ENCODE measurements at places on chromosomes 2 and 18.

- DNase-seq: no peak
Measured at GRCh38 chr2:152432206-152432653, 97.3 kb downstream of the FMNL2 start.

DNA sequence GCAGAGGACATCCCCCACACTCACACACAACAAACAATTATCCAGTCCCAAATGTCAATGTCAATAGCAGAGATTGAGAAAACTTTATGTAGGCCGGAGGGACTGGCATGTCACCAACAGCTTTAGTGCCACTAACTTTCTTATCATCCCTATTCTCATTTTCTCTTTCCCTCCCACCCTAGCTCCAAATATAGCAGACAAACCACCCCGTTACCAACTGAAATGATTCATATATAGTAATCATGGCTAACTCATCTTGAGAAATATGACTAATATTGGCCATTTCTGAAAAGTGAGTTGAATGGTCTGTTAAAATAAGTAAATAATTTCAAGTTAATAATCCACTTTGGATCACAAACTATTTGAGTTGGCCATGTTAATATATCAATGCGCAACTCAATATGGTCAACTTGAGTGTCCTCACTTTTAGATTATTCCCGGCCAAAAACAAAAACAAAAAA is 242.1 kb upstream of the RND3 start:
- no peak for DNase-seq

DNA sequence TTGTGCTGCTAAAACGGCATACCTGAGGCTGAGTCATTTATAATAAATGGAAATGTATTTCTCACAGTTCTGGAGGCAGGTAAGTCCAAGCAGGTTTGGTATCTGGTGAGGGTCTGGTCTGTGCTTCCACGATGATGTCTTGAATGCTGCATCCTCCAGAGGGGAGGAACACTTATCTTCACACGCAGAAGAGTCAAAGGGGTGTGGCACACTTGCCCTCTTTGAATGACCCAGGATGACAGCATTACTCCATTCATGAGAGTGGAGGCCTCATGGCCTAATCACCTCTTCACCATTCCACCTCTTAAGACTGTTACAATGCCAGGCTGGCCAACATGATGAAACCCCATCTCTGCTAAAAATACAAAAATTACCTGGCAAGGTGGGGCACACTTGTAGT is 61.0 kb downstream of the NCAPH start:
- DNase-seq: no peak

- no peak for DNase-seq
Measured at GRCh38 chr2:207748993-207749392, 20.7 kb downstream of the FZD5 start.

- no peak for DNase-seq
Measured at GRCh38 chr2:205462681-205463345, 219.5 kb upstream of the NRP2 start.

DNA sequence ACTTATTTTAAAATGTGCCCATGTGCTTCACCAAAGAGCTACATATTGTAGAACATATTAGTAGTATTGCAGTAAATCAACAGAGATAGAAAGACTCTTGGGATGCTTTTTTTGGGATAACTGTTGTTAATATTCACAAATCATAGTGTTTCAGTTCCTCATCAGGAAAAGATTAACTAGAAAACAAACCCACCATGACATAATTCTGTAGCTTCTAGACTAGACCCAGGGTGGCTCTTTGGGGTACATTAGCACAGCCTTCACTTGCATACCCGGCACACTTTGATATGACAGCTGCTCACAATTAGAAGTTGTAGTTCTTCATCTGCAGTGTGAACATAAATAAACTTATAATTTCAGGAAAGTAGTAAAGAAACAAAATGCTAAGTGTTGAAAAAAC is 154.2 kb downstream of the ATP9B start:
- no peak for DNase-seq

- no peak for DNase-seq
Measured at GRCh38 chr2:143916781-143917180, 603.1 kb downstream of the ZEB2 start.

GRCh38 chr2:61288070-61288841 is 126.3 kb downstream of the C2orf74 start:
- no peak for DNase-seq

DNA sequence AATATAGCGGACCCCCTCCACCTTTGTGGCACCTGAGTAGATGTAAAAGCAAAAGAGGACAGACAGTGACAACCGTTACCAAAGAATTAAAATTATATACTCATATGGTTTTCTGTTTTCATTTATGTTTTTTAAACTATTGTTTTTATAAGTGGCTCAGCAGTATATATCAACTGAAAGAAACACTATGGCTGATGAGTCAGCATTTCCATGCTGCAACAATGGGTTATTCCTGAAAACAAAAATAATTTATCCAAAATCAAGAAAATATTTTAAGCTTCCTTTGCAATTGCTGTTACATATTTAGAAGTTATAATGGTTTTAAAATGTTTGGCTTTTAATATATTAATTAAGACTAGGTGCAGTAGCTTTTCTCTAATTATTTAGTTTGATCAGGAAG is 17.7 kb downstream of the MRPS9 start:
- DNase-seq: no peak

DNA sequence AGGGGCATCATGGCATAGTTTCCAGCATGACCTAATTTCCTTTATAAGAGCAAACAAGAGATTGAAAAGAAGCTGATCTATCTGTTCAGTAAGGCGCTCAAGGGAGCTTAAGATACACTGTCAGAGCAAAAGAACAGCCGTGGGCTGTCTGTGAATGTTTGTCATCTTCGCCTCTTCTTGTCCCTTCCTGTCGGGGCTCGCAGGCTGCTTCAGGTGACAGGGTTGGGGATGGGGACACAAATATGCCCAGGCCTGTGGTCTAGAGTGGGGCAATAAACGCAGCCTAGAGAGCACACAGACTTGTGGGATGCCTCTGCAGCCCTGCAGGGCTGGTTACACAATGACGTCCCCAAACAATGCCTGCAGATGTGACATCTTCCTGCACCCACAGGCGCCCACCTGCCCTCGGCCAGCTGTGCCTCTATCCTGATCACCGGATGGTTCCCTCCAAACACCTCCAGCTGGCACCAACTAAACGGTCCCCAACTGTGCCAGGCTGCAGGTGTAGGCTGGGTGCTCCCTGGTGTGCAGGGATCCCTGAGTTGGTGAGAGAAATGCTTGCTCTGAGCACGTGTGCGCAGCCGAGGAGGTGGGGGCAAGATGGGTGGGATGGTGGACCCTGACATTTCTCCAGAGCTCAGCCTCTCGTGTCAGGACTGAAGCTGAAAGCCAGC is 72.8 kb downstream of the EDAR start:
- DNase-seq: no peak

DNA sequence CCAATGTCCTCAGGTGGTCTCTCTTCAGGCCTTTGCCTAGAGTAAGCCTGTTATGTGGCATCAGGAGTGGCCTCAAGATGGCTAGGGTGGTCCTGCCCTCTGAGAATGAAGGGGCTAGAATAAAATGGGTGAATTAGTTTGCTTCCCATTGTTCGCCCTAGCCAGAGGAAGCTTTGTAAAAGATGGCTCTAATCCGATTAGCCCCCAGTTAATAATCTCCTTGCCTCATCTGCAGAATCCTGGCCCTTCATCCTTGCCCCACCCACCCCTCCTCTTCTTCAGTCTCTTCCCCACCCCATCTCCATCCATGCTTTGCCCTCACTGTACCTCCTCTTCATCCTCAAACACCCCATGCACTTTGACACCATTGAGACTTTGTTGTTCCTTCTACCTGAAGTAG is 57.4 kb upstream of the LGALSL start:
- no peak for DNase-seq

GRCh38 chr2:72993147-72993932 is 76.0 kb downstream of the EMX1 start:
- peak; percentile 82 for DNase-seq

GRCh38 chr2:57615855-57616556 is 430.6 kb upstream of the VRK2 start:
- DNase-seq: no peak

DNA sequence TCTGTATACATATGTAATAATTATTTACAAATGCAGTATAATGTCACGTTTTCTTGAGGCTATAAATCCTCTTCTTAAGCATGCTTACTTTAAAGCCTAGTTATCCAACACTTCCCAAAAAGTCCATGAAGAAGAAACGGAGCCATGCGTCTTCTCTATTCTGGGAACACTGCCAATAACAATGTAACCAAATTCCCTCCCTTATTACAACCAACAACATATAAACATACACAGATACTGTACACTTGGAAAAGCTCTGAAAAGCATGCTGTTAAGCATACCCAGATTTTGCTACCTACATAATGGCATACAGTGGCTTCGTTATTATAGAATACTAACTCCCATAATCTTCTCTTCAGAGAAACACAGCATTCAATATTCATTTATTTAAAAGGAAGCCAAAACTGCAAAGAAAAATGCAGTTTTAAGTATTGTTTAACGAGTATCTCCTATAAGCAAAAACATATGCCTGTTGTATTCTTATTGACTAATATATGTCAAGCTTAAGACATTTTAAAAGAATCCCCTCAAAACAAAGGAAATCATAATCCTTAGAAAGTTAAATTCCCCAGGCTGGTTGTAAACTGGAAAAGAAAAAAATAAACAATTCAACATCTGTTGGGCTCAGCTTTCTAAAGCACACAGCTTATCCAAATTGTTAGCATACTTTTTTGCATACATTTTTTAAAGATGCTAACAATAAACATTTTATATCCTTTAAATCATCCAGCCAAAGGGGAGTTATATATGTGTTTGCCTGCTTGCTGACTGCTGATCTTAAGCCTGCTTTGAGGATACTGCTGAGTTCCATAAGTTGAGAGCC is 83.4 kb downstream of the SLC25A12 start:
- no peak for DNase-seq

GRCh38 chr2:113105047-113105785 is 22.2 kb upstream of the IL1RN start:
- DNase-seq: no peak

- DNase-seq: no peak
Measured at GRCh38 chr2:55732854-55733253, 39.2 kb upstream of the PNPT1 start.

- DNase-seq: peak; percentile 13
Measured at GRCh38 chr2:236309669-236310029, 45.4 kb upstream of the ASB18 start.

DNA sequence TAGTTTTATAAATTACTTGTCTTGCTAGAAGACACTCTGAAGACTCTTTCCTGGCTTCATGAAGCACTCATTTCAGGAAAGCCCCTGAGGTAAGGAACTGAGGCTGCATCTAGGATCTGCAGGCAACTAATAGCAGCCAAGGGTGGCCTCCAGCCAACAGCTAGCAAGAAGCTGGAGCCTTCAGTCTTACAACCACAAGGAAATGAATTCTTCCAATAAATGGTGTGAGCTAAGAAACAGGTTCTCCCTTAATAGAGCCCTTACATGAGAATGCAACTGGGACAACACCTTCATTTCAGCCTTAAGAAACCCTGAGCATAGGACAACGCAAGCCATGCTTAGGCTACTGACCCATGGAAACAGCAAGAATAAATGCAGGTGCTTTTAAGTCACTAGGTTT is 254.6 kb upstream of the RBBP8 start:
- no peak for DNase-seq

- peak; percentile 76 for DNase-seq
Measured at GRCh38 chr2:120741571-120742561, 6.2 kb downstream of the GLI2 start.

DNA sequence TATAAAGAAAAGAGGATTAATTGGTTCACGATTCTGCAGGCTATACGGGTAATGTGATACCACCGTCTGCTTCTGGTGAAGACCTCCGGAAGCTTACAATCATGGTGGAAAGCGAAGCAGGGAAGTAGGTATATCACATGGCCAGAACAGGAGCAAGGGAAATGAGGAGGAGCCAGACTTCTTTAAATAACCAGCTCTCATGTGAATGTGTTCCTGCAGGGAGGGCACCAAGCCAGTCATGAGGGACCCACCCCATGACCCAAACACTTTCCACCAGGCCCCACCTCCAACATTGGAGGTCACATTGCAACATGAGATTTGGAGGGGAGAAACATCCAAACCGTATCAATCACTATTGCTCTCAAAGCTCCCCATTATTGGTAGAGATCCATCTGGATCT is 61.8 kb downstream of the EFEMP1 start:
- DNase-seq: no peak

- no peak for DNase-seq
Measured at GRCh38 chr2:209719034-209719433, 52.6 kb upstream of the UNC80 start.

DNA sequence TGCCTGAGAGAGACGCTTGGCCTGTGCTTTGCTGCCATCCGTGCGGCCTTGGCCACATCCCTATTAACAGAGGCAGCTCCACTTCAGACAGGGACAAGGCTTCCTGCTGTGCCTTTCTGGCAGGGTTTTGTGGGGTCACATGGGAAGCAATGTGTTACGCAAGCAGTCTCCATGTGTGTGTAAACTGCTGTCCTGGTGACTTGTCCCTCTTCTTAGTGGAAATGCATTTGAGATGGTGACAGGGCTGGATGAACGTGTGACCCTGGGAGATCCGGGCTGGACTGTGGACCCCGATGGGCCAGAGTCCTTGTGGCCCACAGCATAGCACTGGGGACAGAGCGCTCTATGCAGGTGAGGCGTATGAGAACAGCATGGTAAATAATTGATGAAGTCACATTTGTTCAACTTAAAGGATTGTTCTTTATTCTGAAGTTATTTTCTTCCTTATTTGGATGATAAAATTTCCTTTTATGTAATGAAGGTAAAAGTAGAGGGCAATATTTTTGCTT is 23.2 kb downstream of the ASB1 start:
- DNase-seq: no peak

- DNase-seq: no peak
Measured at GRCh38 chr2:72271276-72271614, 123.6 kb upstream of the CYP26B1 start.

GRCh38 chr2:229993236-229993635 is 70.9 kb downstream of the FBXO36 start:
- no peak for DNase-seq

DNA sequence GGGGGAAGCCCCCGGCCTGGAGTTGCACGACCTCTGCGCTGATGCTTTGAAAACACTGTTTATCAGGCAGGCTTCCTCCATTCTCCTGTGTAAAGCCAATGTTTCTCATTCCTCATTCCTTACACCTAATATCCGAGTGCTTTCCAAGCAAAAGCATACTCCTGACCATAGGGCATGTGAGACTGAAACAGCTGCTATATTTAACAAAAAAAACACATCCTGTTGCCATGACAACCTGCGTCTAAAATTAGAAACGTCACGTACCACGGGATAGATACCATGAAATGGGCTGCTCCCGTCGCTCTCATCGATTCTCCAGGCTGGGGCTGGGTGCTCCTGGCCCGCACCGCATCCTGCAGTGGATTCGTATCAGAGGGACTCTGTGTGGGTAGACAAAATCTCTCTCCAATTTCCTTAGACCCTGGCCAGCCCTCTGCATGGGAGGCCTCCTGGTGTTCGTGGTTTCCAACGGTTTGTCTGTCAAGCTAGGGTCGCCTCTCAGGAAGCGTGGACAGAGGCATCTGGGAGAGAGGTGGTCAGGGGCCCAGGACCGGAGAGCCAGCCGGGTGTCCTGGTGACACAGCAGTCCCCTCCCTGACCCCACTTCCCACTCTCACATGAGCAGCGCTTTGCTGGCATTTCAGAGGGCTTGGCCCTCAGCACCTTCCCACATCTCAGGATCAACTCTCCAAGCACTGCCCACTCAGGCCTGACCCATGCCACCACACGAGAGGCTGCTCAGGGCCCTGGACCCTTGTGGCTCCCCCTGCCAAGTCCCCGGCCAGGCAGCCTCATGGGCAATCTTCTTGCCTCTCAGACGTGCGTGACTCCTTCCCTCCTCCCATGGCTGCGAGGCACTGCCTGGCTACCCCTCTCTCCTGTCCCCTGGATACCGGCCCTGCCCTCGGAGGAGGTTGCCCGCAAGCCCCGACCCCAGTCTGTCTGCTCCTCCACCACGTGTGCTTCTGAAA is 268.1 kb downstream of the NDUFA10 start:
- DNase-seq: no peak

Data from H1 (cell line).